ENCODE measurements at places on chromosomes 7 and 10.

GRCh38 chr10:4217187-4217586, 432.2 kb upstream of the KLF6 start:
- DNase-seq, result no peak

- no peak for DNase-seq
Observed at GRCh38 chr10:10508211-10508610, 509.5 kb upstream of the CELF2 start.

DNA sequence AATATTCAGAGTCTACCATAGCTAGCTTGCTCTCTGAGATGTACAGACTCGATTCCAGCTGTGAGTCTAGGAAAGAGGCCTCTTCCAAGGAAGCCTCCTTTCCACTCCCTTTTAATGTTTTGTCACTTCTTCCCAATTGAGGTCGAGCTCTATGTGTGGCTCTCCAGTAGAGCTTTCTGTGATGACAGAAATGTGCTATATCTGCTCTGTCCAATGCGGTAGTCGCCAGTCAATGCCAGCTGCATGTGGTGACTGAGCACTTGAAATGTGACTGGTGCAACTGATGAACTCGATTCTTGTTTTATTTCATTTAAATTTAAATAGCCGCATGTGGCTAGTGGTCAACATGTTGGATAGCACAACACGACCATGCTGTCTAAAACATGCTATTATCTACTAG, 387.0 kb upstream of the NRP1 start:
- no peak for DNase-seq

GRCh38 chr10:24115403-24115802, 93.5 kb upstream of the KIAA1217 start:
- no peak for DNase-seq
